Daoy (cell line): ENCODE measurements at places on chromosomes 16 and 17.

GRCh38 chr17:43051969-43052368 lies 26.9 kb downstream of the RND2 start:
- DNase-seq: no peak

DNA sequence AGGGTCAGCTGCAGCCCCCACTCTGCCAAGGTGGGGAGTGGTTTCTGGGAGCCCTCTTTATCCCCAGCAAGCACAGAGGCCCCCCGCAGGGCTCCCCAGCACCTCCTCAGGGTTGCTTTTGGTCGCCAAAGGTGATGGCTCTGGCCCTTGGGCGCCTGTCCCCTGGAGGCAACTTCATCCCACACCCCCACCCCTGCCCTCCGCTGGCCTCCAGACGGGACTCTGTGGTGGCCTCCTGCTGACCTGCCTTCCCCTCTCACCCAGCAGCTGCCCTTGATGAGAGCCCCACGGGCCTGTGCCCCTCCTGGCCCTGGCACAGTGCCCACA lies 7.8 kb upstream of the RHOT2 start:
- no peak for DNase-seq

DNA sequence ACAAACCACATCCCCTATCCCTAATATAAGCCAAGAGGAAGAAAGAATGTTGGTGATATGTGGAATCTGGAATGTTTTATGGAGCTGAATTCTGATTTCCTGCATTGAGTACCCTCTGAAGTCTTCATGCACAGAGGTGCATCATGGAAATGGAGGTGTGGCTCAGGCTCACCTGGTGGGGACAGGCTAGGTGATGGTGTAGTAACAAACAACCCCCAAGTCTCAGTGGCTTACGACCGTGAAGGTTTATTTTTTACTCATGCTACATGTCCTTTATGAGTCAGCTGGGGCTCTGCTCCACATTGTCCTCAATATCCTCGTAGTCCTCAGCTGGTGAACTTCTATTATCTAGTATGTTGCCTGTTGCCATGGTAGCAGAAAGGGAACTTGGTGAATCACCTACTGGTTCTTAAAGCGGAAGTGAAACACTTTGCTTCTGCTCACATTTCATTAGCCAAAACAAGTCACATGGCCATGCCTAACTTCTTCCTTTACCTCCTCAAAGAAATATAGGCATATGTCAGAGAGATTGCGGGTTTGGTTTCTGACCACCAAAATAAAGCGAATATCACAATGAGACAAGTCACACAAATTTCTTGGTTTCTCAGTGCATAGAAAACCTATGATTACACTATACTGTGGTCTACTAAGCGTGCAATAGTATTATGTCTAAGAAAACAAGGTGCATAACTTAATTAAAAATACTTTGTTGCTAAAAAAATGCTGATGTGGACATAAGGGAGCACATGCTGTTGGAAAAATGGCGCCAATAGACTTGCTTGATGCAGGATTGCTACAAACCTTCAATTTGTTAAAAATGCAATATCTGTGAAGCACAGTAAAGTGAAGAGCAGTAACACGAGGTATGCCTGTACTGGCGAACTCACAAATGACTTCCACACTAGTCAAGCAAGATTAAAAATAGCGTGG lies at the start of gene PMFBP1:
TSS of gene PMFBP1 (minus strand) at position 51 of the 930 bp plus-strand sequence. CDS start 947 bp downstream, outside the sequence.
- peak; percentile 57 for DNase-seq

DNA sequence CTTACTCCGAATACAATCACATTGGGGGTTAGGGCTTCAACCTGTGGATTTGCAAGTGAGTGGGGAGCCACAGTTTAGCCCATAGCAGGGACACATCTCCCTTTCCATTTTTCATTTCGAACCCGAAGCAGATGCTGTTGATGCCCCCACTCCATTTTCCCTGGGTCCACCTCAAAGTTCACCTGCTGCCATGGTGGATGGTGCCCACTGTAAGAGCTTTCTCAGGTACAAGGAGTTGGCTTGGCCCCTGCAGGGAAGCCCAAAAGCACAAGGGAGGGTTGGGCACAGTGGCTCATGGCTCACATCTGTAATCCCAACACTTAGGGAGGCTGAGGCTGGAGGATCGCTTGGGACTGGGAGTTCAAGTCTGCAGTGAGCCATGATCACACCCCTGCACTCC lies 51.8 kb downstream of the SNX20 start:
- DNase-seq: no peak

DNA sequence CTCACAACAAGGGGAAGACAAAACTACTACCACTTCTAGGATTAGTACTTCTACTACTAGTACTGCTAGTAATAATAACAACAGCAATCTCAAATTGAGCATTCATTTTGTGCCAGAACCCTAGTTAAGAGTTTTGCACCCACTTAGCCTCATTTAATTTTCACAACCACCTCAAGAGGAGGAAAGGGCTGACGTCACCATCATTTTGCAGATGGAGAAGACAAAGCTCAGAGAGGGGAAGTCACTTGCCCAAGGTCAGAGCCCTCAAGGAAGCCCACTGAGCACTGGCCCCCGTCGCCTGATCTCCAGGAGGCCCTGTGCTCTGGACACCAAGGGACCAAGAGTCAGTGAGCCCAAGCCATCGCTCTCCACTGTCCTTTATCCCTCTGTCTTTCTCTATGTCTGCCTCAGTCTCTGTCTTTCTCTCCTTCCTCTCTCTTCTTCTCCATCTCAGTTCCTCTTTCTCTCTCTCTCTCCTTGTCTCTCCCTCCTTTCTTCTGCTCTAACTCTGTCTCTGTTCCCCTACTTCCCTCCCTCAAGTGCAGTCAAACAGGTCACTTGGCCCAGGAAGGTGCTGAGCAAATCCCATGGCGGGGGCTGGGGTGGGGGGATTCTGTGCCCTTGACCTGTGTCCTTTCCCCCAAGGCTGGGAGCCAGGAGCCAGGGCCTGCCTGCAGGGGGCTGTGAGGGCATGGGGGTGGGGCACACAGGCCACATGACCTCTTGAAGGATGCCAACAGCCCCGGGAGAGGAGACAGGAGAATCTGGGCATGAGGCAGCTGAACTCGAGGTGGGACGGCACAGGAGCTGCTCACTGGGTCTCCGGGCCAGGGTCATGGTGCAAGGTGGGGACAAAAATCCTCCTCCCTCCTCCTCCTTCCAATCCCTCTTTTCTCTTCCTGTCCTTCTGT lies 11.2 kb upstream of the NGFR start:
- no peak for DNase-seq

DNA sequence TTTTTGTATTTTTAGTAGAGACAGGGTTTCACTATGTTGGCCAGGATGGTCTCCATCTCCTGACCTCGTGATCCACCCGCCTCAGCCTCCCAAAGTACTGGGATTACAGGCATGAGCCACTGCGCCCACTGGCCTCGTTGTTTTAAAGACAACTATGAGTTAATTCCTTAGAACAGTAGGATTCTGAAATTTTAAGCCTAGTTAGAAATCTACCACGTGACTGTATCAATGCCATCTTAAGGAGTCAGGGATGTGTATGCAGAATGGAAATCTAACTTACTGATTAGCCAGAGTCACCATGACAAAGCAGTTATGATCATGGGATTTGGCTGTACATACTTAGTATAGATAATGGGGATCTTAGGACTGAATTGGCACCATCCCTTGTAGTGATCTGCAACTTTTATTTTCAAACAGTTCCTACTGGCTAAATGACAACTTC lies 2.8 kb downstream of the CEP20 start:
- DNase-seq: no peak

GRCh38 chr16:17333229-17333628 lies 137.5 kb downstream of the XYLT1 start:
- DNase-seq: no peak

DNA sequence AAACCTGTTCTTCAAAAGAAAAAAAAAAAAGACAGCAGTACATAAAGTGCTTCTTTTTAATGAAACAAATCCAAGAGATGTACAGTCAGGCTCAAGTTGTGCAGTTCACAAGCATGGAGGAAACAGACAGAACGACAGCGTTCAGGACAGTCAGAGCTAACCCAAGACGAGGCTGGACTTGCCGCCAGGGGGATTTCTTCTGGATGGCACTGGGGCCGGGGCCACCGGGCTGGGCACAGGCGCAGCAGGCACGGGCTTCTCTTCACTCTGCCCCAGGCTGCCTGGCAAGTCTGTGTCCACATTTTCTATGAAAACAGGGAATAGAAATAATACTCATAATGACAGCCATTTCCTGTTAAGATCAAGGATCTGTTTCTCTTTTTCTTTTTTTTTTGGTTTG lies 4.4 kb upstream of the NT5C start:
- DNase-seq: no peak

- no peak for DNase-seq
Observed at GRCh38 chr17:10415161-10415560, 6.6 kb downstream of the MYH8 start.

DNA sequence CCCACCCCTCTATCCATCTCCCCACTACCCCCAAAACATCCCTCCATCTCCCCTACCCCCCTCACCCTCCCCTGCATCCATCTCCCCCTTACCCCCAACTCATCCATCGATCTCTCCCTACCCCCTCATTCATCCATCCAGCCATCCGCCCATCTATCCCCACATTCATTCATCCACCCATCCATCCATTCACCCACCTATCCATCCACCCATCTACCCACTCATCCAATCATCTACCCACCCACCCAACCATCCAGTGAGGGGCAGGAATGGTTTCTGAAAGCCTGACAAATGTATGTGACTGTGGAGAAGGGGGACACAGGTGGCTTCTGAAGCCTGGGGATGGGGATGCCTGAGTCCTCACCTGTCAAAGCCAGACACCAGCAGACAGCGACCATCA lies 8.8 kb upstream of the PAM16 start:
- no peak for DNase-seq

GRCh38 chr16:58577141-58577540 lies 52.5 kb downstream of the CNOT1 start:
- DNase-seq: no peak

GRCh38 chr16:70568601-70569237 lies 45.1 kb downstream of the SF3B3 start:
- no peak for DNase-seq

DNA sequence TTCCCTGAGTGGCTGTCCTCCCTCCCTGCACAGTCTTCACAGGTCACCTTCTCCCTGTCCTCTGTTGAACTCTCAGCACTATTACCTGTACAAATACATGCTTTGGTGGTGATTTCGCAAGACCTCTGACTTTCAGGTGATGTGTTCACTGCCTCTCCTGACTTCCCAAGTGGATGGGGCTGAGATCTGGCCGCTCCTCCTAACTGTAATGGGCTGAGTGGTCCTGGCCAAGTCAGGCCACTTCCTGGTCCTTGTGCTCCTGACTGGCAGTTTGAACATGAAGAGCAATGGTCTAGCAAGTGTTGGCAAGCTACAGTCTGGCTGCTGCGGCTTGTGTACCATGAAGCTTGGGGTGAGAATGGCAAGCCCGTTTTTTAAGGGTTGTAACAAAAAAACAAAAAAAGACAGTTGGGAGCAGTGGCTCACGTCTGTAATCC lies 11.7 kb upstream of the TMED6 start:
- DNase-seq: no peak

DNA sequence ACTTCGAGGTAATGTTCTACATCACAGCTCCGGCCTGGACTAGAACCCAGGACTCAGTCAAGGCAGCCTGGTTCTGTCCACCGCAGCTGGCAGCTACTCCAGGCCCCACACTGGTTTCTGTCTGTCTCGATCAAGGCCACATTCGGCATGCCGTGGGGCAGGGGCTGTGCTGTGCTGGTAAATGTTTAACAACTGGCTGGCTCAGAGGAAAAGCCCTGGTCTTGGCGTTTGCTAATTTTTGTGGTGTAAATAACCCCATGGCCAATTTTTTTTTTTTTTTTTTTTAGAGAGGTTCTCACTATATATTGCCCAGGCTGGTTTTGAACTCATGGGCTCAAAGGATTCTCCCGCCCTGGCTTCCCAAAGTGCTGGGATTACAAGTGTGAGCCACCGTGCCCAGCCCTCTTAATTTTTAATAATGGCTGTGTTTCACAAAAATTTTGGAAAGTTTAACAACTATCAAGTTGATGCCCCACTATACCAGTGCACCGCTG lies 328 bp upstream of the DRC7 start:
- DNase-seq: no peak

DNA sequence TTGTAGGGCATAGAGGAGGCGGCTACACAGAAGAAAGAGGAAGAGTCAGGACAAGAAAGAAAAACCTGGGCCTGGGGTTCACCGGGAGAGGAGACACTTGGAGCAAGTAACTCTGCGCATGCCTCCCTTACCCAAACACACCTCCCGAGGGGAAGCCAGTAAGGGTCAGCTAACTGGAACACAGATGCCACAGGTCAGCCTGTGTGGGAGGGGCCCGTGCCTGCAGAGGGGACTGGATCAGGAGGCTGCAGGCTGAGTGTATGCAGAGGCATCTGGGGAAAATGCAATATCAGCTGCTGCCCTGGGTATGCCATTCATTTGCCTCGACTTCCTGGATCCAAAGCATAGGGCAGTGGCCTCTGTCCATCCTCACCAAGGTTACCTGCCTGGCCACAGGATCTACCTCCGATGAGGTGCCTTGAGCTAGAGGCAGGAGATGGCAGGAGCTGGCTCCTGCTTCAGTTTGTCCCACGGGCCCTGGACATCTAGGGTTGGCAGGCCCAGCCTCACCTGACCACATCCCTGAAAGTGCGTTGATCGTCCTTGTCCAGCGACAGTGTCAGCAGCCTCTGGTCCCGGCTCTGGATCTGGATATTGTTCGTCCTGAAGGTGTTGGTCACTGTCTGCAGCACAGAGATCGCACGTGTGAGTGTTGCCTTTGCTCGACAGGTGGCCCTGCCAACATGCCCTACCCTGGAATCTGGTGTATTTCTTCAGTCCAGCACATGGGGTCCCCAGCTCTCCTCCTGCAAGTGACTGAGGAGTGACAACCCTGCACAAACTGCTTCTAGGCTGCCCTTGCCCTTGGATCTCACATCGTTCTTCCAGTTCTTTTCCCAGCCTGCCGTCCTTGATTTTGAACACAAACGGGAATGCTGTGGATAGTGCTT lies 4.6 kb upstream of the MFSD6L start:
- DNase-seq: no peak
